ENCODE measurements at places on chromosomes 11 and 22.

GRCh38 chr11:14446701-14447169, 52.9 kb downstream of the COPB1 start:
- no peak for DNase-seq

GRCh38 chr11:65703846-65704245, 8.2 kb upstream of the KAT5 start:
- DNase-seq = no peak

DNA sequence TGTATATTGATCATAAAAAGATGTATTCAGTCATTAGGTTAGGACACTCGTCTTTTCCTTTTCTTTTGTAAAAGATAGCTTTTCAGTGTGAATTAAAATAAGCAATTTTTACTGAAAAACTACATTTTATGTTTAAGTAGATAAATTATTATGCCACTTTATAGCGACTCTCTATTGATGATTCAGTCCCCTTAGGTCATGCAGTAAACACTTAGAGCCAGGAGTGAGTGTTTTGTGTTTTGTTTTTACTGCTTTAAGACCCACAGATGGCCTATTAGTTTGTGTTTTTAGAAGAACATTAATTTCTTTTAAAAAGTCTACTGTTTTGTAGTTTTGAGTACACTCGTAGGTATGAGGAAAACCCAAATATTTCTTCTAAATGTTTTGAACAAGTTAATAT, 86.6 kb downstream of the YAP1 start:
- no peak for DNase-seq

GRCh38 chr22:39343259-39344045, 6.3 kb upstream of the SYNGR1 start:
- DNase-seq = no peak

DNA sequence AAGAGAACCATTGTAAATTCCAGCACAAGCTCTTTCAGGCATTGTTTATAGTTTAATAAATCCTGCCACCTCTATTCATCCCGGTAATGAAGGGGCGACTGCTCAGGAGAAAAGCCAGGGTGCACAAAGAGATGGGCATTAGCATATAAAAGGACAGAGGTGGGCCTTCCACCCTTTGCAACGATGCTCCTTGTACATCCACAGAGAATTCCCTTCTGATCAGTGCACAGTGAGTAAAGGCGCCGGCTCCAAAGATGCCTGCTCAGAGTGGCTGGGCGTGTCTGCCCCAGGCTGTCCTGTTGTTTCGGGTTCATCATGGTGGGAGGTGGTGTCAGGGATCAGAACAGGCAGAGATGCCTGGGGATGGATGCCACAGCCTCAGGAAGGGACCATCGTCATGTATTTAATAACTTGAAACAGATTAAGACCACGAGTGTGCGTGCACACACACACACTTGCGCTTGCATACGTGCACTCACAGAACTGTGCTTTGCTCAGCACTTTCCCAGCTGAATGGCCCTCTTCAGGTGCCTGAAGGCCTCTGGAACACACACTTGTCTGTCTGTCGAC, 305.0 kb downstream of the TBC1D22A start:
- no peak for DNase-seq

DNA sequence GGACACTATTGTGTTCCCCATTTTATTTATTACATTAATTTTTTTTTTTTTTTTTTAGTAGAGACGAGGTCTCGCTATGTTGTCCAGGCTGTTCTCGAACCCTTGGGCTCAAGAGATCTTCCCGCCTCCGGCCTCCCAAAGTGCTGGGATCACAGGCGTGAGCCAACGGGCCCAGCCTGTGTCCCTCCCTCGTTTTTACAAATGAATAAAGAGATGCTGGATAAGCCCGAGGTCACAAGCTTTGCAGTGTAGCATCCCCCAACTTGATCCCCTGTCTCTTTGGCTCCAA, 297 bp upstream of the MTFP1 start:
- DNase-seq = no peak

- no peak for DNase-seq
Observed at GRCh38 chr22:44685384-44686056, 16.5 kb upstream of the PRR5 start.

DNA sequence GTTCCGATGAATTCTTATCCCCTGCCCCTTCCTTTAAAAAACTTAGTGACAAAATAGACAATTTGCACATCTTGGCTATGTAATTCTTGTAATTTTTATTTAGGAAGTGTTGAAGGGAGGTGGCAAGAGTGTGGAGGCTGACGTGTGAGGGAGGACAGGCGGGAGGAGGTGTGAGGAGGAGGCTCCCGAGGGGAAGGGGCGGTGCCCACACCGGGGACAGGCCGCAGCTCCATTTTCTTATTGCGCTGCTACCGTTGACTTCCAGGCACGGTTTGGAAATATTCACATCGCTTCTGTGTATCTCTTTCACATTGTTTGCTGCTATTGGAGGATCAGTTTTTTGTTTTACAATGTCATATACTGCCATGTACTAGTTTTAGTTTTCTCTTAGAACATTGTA, 12.0 kb downstream of the CCND1 start:
- no peak for DNase-seq

DNA sequence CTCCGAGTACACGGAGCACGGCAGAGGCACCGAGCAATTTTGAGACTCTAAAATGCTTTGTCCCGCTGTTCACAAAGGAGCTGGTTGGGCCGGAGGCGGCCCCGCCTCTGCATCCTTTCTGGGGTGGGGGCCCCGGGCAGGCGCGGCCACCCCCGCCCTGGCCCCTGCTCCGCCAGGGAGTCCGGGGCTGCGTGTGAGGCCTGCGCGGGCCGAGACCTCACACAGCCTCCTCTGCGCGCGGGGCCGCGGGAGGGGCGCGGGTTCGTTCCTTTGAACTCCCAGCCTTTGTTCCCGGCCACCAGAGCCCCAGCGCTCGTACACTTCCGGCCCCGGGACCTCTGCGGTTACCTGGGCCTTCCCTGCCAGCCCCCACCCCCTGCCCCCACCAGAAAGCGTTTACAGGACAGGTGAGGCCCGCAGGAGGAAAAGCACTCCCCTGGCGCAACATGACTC, 1.6 kb downstream of the FGF19 start:
- no peak for DNase-seq

GRCh38 chr22:24463071-24463760, 31.9 kb upstream of the UPB1 start:
- no peak for DNase-seq

GRCh38 chr22:19809741-19810140, 44.9 kb downstream of the GNB1L start:
- DNase-seq = no peak

GRCh38 chr11:111978028-111978771, 41.1 kb downstream of the DIXDC1 start:
- DNase-seq = no peak

- DNase-seq = no peak
Observed at GRCh38 chr22:49582181-49582580, 245.5 kb downstream of the BRD1 start.

DNA sequence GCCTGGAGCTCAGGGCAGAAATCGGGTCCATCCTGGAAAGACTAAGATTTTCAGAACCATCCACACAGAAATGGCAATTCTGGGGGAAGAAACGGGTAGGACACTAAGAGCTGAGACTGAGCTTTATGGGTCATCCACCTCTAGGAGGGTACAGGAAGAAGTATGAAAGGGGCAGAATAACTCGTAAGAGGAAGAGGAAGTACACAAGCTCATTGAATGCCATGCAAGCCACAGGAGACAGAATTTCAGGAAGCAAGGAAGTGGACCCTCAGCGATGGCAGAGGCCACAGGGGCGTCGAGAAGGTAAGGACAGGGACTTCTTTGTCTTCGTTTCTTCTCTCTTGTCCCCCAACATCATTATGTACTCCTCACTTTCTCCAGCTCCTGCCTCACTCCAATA, 169.6 kb downstream of the MAML2 start:
- DNase-seq = no peak

- DNase-seq = no peak
Observed at GRCh38 chr22:25624476-25624875, 60.0 kb downstream of the GRK3 start.

GRCh38 chr22:49785841-49786471, 41.7 kb downstream of the BRD1 start:
- no peak for DNase-seq

GRCh38 chr11:119697445-119697844, 31.6 kb downstream of the NECTIN1 start:
- DNase-seq = no peak

GRCh38 chr11:69195824-69196782, 40.4 kb downstream of the SMIM38 start:
- DNase-seq = no peak

DNA sequence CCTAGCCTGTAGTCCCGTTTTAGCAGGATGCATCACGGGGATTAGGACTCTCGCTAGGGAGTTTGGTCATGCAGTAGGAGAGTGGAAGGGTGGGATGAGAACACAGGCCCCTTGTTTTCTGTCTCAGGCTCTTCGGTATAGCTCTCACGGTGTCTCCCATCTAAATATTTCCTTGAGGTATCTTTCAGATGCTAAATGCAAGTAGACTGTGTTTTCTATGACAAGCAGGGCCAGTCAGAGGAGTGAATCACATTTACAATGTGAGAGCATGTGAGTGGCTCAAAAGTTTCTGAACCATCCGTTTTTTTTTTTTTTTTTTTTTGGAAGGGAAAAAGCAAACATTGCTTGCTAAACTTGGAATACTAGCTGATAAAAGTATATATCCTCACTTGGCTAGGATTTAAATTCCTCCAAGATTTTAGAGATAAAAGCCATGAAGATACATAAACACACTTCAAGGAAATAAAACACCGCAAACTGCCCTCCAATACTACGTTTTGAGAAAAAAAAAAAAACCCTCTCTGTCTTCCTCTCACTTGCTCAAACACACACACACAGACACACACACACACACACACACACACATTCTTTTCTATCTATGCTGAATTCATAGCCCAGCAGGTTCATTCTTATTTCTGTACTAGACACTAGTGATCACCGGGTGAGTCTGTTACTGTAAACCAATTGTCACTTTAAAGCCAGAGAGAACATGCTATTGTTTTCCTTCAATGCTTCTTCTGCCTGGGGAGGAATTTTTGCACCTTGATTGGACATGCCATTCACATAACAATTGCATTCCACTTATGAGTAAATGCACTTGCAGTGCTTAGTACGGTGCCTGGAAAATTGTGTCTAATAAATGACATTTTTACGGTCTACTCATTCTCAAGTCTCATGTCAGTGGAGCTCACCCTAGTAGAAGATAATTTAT, 224.6 kb upstream of the CCDC90B start:
- DNase-seq = no peak

DNA sequence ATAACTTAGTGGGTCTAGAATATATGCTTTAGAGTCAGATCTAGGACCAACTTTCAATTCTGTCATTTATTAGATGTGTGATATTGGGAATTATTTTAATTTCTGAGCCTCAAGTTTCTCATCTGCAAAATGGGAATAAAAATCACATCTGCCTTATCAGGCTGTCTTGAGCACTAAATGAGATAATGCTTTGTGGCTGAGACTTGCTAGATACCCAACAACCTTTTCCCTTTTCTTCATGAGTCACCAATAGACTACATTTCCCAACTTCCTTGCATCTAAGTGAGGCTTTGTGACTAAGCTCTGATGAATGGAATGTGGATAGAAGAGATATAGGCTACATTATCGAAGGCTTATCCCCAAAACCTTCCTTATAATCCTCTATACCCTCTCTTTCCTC, 220.7 kb upstream of the SESN3 start:
- no peak for DNase-seq

Data from GM19239 (cell line).